Heart left ventricle (tissue), 16 donors: ENCODE measurements at places on chromosomes 13 and 19. TPM values are rescaled to one million over a fixed set of nuclear protein-coding genes. Genes with fewer than 3 reads are reported as not detected.

DNA sequence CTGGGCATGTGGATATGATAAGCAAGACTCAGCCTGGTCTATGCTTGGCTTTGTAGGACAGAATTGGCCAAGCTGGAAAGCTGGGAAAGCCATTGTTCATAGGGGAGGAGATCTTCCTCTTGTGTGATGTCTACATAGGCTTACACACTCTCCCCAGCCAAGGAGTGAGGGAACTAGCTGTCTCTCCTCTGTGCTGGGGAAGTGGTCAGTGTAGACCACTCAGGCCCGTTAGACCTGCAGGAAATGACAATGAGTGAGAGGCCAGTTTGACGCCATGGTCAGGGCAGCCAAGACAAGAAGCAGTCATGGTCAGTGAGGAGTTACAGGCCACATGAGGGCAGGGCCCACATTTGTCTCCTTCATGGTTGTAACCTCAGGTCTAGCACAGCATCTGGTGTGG, 159.1 kb upstream of the KL start:
- no peak overlapping the region for H3K27ac ChIP-seq
- DNase-seq: no peak
- H3K4me3 ChIP-seq: no peak overlapping the region
- H3K4me1 ChIP-seq: no peaks in the 10 kb centered on the region
- no peaks in the 10 kb centered on the region for H3K27me3 ChIP-seq
- no peaks in the 10 kb centered on the region for H3K36me3 ChIP-seq

DNA sequence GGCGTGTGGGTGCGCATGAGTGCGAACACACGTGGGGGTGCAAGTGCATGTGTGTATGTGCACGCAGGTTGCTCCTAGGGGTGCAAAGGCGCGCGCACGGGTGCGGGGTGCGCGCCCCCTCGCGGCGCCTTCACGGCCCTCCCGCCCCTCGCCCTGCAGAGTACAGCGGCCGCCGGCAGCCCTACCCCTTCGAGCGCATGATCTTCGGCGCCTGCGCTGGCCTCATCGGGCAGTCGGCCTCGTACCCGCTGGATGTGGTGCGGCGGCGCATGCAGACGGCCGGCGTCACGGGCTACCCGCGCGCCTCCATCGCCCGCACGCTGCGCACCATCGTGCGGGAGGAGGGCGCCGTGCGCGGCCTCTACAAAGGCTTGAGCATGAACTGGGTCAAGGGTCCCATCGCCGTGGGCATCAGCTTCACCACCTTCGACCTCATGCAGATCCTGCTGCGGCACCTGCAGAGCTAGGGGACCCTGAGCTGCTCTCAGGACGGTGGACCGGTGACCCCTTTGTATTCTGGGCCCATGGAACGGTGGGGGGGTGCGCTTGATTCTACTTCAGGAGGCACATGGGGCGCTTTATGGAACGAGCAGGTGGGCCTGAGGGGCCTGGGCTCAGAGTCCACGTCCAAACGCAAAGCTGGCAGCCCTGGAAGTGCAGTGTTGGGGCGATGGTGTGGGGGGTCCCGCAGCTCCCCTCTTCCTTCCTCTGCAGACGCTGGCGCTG, 27.7 kb downstream of the TMEM161A start:
- no peak overlapping the region for H3K27ac ChIP-seq
- no peaks in the 10 kb centered on the region for H3K36me3 ChIP-seq
- H3K4me3 ChIP-seq: no peak overlapping the region
- no peak for DNase-seq
- no peaks in the 10 kb centered on the region for H3K27me3 ChIP-seq

GRCh38 chr19:10508036-10508435, 4.9 kb upstream of the KEAP1 start:
- peaks cover 16% of the 10 kb centered on the region for H3K27me3 ChIP-seq
- peaks cover 12% of the 10 kb centered on the region for H3K4me1 ChIP-seq
- H3K4me3 ChIP-seq: no peak overlapping the region
- H3K27ac ChIP-seq: no peak overlapping the region

- H3K4me1 ChIP-seq: peaks cover 17% of the 10 kb centered on the region
- H3K4me3 ChIP-seq: no peak overlapping the region
- no peak for DNase-seq
- no peaks in the 10 kb centered on the region for H3K27me3 ChIP-seq
These were observed 24.7 kb downstream of the FRY start for GRCh38 chr13:32056316-32056715.

OR4F17 gene
- total RNA-seq: not detected

TMEM143 gene
- total RNA-seq: 66.2 TPM

GRCh38 chr13:94557684-94558235, 38.2 kb downstream of the TGDS start:
- DNase-seq: no peak
- peaks cover 3% of the 10 kb centered on the region for H3K4me1 ChIP-seq
- no peak overlapping the region for H3K27ac ChIP-seq
- no peaks in the 10 kb centered on the region for H3K36me3 ChIP-seq
- H3K4me3 ChIP-seq: no peak overlapping the region

- no peaks in the 10 kb centered on the region for H3K36me3 ChIP-seq
- H3K27me3 ChIP-seq: no peaks in the 10 kb centered on the region
- DNase-seq: no peak
- H3K27ac ChIP-seq: no peak overlapping the region
- peaks cover 10% of the 10 kb centered on the region for H3K4me1 ChIP-seq
- H3K4me3 ChIP-seq: no peak overlapping the region
These were observed 43.6 kb upstream of the RCBTB2 start for GRCh38 chr13:48576448-48577010.

- no peaks in the 10 kb centered on the region for H3K27me3 ChIP-seq
- H3K36me3 ChIP-seq: no peaks in the 10 kb centered on the region
- no peak overlapping the region for H3K4me3 ChIP-seq
These were observed 69.1 kb downstream of the CAB39L start for GRCh38 chr13:49374585-49375290.

- H3K4me3 ChIP-seq: no peak overlapping the region
- H3K4me1 ChIP-seq: no peaks in the 10 kb centered on the region
- no peak overlapping the region for H3K27ac ChIP-seq
- DNase-seq: no peak
These were observed 7.4 kb downstream of the CAMSAP3 start for GRCh38 chr19:7602935-7603497.

SOHLH2 gene
- not detected for total RNA-seq
